ENCODE measurements at places on chromosomes 16 and 17.

- DNase-seq, result no peak
Observed at GRCh38 chr17:78953356-78954350, 26.1 kb downstream of the LGALS3BP start.

DNA sequence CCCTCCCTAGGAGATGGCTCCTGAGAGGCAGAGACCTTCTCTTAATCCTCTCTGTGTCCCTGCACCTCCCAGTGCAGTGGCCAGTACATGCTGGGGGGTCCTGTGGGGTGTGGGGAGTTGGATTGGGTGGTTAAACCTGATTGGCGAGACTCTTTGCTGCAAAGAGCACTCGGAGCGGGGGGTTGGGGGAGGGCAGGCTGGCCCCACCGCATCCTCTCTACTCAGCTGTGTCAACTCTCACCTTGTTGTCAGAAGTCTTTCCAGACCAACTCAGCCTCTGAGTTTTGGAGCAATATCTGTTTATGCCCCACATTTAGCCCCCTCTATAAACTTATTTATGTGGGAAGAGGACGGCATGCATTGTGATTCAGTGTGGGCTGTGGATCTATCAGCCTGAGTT, 40.0 kb downstream of the SMARCE1 start:
- no peak for DNase-seq

- no peak for DNase-seq
Observed at GRCh38 chr16:89562939-89563338, 2.5 kb downstream of the RPL13 start.

GRCh38 chr16:707062-707538, 1.5 kb upstream of the FBXL16 start:
- no peak for DNase-seq

GRCh38 chr17:3658784-3659449, 9.5 kb downstream of the TAX1BP3 start:
- DNase-seq, result no peak

- DNase-seq, result no peak
Observed at GRCh38 chr16:49078104-49078503, 203.5 kb downstream of the CBLN1 start.

GRCh38 chr16:55324285-55325079, 479 bp downstream of the IRX6 start:
- DNase-seq, result no peak

GRCh38 chr17:58968426-58969061, 138.1 kb downstream of the TRIM37 start:
- no peak for DNase-seq

DNA sequence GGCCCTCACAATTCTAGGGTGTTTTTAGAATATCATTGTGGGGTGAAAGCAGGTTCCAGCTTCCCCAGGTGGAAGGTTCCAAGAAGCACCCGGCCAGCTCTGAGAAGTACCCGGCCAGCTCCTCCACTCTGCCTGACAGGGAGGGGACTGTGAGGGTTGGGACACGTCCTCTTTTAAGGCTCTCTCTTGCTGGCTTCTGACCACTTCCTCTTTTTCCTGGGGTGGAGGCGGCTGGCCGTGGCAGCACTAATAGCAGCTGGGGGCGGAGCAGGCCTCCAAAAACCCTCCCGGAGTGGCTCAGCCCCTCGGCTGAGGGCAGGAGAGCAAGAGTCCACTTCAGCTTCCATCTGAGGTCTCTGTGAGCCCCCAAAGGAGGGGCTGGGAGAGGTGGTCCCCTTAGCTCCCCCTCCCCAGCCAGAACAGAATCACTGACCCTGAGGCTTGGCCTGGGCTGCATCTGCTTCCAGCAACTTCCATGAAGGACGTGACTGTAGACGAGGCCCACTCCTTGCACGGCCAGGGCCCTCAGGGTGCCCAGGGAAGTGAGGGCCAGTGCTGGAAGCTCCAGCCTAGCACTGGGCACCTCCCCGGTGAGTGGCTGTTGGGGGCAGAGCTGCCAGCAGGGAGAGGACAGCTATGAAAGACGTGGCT, 26.7 kb upstream of the PLCG2 start:
- peak; percentile 49 for DNase-seq

DNA sequence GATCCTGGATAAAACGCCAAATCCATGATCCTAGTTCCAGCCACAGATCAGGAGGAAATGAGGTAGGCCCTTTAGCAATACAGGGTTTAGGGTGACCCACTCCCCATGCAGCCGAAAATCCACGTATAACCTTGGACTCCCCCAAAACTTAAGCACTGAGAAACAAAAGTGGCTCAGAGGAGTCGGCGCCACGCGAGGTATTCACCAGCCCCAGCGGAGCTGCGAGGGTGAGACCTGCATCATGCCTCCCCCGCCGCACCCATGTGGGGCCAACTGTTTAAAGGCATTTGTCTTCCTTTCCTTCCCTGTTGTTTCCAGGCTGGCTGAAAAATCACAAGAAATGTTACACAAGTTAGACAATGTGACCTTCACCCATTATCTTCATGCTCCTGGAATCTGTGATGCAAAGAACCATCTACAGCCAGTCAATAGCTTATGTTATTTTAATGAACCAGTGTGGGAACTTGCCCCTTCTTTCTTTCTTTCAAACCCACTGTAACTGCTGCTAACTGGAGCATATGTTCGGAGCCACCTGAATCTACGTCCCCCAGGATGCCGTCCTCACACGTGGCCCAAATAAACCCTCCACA, 98.2 kb upstream of the METRNL start:
- DNase-seq, result no peak

GRCh38 chr17:7843257-7843535, 9.2 kb downstream of the KDM6B start:
- DNase-seq, result peak; percentile 76

DNA sequence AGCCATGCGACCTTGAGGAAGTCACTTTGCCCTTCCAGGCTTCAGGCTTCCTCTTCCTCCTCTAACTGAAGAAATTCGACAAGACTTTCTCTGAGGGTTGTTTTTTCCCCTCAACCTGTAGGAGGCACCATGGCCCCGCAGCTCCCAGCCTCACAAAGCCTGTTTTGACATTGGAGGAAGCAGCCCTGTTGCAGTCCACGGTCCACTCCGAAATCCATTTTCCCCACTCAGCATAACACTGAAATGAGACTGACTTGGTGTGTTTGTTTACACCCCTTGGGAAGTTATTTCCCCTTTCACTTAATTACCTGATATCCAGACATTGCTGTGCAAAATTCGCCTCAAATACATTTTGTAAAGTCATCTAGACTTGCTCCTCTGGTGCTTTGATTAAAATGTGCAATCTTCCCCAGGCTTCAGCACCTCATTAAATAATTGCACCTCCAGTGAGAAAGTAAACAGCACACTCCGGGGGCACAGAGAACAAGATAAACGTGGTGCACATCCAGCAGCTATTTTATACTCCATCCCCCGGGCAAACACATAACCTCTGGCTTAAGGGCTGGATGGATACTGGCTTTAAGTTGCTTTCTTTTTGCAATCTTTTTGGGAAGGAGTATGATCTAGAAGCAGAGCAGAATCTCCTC, 41.4 kb upstream of the PIRT start:
- peak; percentile 75 for DNase-seq

DNA sequence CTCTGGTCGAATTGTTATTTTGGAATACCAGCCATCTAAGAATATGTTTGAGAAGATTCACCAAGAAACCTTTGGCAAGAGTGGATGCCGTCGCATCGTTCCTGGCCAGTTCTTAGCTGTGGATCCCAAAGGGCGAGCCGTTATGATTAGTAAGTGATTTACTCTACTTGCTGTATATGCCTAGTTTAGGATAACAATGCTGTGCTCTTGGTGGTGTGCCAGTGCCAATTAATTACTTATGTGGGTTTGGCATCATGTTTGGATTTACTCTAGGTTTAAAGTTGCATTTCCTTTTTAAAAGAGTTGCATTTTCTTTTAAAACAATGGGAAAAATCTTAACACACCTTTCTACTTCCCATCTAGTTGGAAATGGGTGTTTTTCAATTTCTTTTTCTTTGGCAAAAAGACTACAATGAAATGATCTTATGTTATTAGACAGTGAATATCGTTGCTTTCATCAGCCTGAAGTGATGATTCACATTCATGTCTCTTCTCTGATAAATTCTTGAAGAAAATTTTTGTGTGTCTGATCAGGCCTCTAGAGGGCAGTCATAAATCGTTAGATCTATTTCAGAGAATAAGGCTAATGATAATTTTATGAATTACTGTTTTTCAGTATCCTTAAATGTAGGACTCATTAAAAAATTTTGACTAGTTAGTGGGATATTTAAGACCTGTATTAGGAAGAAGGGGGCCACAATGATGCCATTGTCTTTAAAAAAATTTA, 5.6 kb downstream of the SF3B3 start:
- DNase-seq, result peak; percentile 22

GRCh38 chr17:81612172-81612970, 24.5 kb downstream of the NPLOC4 start:
- DNase-seq, result no peak

DNA sequence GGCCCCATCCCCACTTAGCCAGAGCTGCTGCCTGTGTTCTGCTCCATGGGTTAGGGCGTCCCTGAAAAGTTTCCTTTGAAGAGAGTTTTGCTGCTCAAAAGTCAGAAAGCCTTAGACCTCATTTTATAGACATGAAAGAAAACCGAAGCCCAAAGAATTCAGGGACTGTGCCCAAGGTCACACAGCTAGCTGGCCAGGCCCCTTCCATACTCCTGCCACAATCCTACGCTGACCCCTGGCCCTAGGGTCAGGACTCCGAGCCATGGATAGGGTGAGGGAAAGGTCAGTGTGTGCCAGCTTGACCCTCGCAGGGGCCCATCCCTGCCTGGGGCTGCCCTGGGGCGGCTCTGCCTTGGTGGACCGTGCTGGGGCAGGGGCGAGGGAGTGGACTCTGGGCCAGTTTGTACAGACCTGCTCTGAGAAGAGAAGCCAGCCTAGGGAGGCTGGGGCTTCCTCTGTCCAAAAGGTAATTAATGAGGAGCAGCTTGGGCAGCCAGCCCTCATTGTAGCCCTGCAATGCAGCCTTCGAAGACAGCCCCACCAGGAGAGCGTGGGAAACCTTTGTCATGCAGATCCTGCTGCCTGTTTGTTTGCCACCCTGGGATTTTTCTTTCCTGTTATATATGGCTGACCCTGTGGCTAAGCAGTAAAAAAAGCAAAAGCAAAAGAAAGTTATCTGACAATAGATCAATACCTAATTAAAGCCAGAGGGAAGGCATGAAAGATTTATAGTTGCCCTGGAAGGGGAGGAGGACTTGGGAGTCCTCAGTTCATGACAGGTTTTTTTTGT, 37.4 kb downstream of the RHBDL3 start:
- peak; percentile 78 for DNase-seq

DNA sequence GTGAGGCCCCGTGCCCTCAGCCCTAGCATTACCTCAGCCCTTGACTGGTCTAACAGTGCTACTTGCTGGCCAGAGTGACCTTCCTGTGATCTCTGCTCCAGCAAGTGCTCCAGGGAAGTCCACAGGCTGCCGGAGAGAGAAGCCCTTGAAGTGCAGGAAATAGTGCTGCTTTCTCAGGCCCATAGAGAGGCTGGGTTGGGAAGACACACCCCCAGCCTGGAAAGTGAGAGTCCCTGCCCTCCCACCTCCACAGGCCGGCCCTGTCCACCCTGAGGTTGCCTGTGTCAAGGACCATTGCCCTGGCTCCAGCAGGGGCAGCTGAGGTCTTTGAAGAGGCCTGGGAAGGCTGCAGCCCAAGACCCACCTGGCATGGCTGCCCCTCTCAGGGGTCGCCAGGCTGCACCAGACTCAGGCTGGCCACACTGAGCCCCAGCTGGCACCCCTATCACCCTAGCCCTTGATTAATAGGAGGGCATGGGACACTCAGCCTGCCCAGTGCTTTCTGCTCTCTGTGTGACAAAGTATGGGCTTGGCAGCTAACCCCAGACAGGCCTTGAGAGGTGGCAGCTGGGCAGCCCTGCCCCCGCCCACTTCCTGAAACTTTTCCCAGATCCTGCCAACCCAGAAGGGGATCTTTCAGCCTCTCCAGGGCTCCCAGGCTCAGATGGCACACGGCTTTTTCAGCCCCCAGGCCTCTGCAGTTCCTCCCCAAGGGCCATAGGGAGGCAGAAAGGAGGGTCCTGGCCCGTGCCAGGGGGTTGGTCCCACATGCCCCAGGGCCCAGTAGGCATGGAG, 21.7 kb downstream of the ATP6V0D1 start:
- DNase-seq, result no peak

DNA sequence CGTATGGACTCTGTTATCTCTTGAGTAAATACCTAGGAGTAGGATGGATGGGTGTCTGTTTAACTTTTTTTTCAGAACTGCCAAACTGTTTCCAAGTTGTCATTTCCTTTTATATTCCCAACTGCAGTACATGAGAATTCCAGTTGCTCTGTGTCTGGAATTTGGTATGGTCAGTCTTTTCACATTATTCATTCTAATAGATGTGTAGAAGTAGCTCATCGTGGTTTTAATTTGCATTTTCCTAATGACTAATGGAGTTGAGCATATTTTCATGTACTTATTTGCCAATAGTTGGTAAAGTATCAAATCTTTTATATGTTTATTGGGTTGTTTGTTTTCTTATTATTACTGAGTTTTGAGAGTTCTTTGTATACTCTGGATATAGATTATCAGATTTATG, 27.0 kb downstream of the MRTFB start:
- no peak for DNase-seq
